CD4-positive, alpha-beta T cell treated with Interleukin-12 subunit alpha and Interleukin-12 subunit beta, for 1 hour (primary cell): ENCODE measurements at places on chromosomes 1 and 21.

- no peak for DNase-seq
These were observed 152.0 kb downstream of the CHRM3 start for GRCh38 chr1:239538239-239538988.

DNA sequence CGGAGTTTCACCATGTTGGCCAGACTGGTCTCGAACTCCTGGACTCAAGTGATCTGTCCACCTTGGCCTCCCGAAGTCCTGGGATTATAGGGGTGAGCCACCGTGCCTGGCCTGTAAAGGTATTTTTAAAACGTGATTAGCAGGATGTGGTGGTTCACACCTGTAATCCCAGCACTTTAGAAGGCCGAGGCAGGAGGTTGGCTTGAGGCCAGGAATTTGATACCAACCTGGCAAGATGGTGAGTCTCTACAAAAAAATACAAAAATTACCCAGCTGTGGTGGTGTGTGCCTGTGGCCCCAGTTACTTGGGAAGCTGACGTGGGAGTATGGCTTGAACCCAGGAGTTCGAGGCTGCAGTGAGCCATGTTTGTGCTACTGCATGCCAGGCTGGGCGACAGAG, 43.3 kb upstream of the SOD1 start:
- no peak for DNase-seq

- DNase-seq: no peak
These were observed 1712.5 kb downstream of the NCAM2 start for GRCh38 chr21:22710721-22711120.

- no peak for DNase-seq
These were observed 87.6 kb downstream of the NENF start for GRCh38 chr1:212520299-212520698.

DNA sequence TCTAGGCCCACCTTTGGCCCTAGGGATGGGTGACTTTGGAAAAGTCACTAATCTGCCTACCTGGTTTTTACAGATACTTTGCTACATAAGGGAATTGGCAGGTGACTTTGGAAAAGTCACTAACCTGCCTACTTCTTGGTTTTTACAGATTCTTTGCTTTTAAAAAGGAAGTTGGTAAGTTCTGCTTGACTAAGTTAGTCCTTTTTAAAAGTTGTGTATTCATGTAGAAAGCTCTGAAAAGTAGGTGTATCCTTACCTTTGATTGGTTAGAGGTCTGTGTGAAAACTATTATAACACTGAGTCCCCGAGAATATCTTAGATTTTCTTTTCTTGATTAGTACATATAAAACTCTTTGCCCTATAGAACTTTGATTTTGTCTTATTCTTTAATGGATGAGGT, 12.4 kb downstream of the ATF6 start:
- no peak for DNase-seq

- DNase-seq: no peak
These were observed 34.8 kb upstream of the EPS15 start for GRCh38 chr1:51553911-51554310.
